ENCODE measurements at places on chromosomes 13 and 19.

- no peak for DNase-seq
Measured at GRCh38 chr13:72074663-72075062, 207.7 kb upstream of the DACH1 start.

GRCh38 chr13:26599860-26600259 lies 42.4 kb downstream of the WASF3 start:
- no peak for DNase-seq

GRCh38 chr13:38871275-38871674 lies 119.4 kb downstream of the STOML3 start:
- DNase-seq, result no peak

DNA sequence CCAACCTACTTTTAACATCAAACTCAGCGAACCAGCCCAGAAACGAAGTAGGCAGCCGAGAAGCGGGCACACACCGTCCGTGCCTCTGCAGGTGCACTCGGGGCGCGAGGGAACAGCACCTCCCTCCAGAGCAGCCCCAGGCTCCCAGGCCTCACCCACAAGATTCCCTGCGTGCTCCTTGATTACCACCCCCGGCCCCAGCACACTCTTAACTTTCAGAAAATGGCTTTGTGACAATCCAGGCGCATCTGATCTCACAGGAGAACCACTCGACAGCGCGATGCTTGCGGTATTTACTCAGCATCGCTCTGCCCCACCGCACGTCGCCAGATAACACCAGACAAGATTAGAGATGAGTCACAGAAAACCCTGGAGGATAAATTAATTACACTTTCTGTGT lies 134.9 kb upstream of the SPACA7 start:
- no peak for DNase-seq

GRCh38 chr13:76319921-76320320 lies 566.3 kb downstream of the KCTD12 start:
- DNase-seq, result no peak

DNA sequence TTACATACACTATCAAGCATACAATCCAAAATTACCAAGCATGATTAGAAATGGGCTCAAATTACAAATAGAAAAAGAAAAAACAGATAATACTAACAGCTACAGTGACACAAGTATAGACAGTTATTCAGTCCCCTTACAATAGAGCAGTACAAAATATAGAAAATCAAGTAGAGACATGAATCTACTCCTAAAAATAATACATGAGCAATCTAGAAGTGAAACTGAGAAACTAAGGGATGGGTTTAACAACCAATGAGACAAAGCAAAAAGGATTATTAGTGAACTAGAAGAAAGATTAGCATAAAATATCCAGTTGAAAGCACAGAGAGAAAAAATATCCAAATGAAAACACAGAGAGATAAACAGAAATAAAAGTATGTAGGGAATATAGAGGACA lies 426.7 kb downstream of the TBC1D4 start:
- DNase-seq, result no peak

DNA sequence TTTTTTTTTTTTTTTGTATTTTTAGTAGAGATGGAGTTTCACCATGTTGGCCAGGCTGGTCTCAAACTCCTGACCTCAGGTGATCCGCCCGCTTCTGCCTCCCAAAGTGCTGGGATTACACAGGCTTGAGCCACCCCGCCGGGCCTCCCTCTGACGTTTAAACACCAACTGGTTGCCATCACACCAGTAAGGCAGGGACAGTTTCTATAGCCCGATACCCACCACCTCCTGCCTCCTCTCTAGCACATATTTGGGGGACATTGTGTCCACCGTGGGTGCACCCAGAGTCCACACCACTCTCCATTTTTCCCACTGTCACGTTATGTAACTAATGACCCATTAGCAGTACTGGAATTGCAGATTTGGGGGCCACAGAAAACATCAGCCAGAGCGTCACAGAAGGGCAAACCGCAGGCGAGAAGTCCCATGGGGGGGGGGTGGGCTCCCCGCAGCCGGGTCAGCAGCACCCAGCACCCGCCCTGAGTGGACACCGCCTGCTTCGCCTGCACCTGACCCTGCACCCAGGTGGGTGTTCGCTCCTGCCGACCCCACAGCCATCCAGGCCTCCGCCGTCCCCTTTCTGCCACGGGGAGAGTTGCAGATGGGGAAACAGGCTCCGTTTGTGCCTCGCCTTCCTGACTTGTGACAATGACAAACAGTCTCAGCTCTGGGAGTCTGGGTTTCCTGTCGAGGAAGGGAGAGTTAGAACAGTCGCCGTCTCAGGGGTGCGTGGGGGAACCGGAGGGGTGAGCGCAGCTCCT lies 3.6 kb downstream of the ONECUT3 start:
- DNase-seq, result no peak

DNA sequence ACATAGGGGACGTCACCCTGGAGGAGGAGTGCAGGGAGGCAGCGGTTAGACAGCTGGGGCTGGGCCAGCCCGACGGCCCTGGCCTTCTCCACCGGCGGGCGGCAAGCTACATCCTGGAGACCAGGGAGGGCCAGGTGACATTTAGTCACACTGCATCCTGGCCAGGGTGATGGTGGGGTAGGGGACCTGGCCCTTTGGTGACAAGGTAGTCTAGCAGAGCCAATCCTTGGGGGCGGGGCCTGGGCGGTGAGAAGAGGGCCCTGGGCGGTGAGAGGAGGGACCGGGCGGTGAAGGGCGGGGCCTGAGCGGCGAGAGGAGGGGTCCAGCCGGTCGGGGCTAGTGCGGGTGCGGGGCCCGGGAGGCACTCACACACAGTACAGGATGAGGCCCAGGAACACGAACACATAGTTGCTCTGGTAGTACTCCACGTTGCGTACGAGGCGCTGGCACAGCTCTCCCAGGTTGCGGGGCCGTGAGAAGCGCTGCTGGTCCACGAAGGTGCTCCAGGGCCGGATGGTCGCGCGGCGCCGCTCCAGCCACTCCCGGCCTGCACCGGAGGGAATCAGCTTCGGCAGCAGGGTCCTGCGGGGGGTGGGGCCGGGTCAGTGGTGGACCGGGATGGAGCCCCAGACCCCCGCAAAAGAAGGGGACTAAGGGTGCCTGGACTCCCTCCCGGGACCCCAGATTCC lies 610 bp downstream of the RABAC1 start:
- peak; percentile 71 for DNase-seq

DNA sequence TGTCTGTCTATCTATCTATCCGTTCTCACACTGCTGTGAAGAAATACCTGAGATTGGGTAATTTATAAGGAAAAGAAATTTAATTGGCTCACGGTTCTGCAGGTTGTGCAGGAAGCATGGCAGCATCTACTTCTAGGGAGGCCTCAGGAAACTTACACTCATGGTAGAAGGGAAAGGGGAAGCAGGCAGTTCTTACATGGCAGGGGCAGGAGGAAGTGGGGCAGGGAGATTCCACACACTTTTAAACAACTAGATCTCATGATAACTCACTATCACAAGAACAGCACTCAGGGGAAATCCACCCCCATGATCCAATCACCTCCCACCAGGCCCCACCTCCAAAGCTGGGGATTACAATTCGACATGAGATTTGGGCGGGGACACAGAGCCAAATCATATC lies 105.3 kb downstream of the SLC10A2 start:
- no peak for DNase-seq

DNA sequence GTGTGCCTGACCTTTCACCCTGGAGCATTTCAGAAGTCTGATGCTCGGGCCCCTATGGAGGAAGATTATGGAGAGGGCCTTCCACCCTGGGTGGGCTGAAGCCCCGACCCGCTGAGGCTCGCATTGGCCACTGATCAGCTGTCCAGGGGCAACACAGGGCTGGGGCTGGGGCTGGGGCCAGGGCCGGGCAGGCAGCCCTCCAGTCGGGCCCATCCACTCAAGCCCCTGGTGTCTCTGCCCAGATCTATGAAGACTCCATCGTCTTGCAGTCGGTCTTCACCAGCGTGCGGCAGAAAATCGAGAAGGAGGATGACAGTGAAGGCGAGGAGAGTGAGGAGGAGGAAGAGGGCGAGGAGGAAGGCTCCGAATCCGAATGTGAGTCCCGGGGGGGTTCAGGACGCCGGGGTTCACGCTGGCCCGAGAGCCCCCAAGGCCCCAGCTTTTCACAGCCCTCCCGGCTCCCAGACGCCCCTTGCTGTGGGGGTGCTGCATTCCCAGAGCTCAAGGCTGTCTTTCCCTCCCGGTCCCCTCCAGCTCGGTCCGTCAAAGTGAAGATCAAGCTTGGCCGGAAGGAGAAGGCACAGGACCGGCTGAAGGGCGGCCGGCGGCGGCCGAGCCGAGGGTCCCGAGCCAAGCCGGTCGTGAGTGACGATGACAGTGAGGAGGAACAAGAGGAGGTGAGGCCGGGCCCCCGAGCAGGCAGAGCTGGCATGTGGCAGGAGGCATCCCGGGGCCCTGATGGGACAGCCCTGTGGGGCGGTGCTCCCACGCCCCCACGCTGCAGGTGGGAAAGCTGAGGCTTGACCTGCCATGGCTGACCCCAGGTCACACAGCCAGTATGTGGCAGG lies 29.5 kb upstream of the LDLR start:
- DNase-seq, result no peak

DNA sequence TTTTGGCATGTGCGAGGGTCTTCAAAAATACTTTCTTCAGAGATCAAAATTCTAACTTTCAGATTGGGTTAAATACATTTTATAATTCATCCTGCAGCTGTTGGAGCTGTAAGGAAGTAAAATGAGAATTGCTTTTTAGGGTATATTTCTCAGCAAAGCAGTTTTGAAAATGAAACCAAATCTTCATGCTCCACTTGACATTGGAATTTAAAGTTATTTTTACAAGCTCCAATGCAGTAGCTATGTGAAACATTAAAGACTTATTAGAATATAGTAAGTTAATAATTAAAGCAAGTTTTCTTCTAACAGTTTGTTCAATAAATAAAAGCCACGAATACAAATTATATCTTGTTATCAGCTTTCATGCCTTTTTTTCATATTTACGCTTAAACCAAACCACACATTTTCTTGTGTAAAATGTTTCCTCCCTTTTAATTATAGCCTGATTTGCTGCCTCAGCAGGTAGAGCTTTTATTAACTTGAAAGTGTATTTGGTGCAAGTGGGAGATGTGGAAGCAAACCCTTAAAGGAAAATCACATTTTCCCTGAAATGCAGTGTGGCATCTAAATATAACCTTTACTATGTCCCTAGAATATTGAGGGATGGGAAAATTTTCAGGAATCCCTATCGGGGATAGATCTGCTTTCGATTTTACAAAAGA lies 12.4 kb upstream of the MICU2 start:
- no peak for DNase-seq

DNA sequence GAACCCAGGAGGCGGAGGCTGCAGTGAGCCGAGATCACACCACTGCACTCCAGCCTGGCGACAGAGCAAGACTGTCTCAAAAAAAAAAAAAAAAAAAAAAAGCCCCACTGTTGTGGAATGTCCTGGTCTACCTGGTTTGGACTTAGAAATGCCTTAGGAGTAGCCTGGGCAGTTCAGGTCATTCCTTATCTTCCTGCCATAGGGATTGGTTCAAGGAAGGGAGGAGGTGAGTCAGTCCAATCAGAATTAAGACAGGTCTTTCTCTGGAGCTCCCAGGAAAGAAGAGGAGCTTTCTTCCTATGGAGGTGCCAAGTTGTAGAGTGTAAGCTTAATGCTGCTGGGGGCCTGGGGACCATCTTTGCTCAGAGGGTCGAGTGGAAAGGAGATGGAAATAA lies 44.8 kb downstream of the SIPA1L3 start:
- DNase-seq, result no peak

- DNase-seq, result no peak
Measured at GRCh38 chr19:39465956-39466747, 14.5 kb upstream of the TIMM50 start.

- no peak for DNase-seq
Measured at GRCh38 chr13:110471156-110471832, 90.2 kb downstream of the RAB20 start.

DNA sequence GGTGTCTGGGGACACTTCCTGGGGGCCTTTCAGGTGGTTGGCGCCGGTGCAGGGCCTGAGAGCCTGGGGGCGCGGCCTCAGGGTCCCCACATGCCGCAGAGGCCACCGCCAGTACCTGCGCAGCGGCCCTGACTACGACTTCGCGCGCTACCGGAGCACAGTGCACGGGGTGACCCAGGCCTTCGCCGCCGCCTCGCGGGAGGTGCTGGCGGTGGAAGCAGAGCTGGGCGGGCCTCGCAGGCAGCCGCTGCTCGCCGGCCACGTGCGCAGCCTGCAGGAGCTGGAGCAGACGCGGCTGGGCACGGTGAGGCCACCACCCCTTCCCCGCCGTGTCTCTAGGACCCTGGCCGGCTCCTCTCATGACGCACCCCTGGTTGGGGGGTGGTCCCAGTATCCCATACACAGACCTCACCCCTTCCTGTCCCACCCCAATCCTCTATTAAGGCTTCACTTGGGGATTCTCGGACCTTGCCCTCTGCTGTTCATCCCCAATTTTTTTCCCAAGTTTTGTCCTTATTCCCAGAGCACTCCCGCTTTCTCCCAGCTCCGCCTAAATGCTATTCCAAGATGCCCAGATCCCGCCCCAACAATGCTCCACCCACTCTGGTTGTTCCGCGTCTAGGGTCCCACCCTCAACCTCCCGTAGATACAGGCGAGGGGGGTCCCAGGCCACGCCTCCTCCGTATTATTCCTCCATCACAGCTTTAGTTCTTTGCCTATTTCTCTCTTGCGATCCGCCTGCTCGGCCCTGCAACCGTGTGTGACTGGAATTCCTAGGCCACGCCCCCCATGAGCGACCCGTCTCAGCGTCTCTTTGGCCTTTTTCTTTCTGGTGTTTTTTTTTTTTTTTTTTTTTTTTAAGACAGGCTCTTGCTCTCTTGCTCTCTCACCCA lies 1.0 kb downstream of the REX1BD start:
- DNase-seq, result peak; percentile 81

GRCh38 chr19:45114116-45114515 lies 21.1 kb downstream of the PPP1R37 start:
- DNase-seq, result no peak

DNA sequence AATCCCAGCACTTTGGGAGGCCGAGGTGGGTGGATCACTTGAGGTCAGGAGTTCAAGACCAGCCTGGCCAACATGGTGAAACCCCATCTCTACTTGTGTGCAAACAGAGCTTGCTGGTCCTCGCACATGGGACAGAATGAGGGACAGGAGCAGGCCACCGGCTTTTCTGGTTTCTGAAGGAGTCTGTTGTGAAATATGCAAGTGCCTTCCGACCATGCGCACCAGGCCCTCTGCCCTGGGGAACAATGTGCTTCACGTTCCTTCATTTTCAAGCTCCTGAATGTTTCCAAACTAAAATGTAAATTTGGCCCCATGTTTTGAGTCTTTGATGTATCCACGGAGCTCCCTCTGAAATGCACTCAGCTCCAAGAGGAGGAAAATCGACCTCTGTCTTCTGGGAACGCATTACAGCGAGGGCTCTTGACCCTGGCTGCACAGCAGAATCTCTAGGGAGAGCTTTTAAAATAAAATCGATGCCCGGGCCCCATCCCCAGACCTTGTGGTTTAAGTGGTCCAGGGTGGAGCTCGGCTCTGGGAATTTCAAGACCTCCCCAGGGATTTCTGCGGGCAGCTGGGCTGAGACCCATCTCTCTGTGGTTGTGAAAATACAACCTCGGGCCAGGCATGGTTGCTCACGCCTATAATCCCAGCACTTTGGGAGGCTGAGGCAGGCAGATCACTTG lies 9.3 kb upstream of the ACP4 start:
- no peak for DNase-seq

DNA sequence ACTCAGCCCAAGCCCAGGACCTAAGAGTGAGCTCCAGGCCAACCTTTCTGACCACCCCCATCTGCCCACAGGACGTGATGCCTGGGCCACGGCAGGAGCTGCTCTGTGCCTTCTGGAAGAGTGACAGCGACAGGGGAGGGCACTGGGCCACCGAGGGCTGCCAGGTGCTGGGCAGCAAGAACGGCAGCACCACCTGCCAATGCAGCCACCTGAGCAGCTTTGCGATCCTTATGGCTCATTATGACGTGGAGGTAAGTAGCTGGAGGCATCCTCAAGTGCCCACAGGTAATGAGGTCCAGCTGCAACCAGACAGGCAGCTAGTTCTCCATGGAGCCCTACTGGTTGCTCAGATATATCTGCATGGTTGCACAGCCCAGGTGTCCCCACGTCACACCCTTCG lies 14.8 kb downstream of the DDX39A start:
- DNase-seq, result no peak

All from neuronal stem cell (in vitro differentiated cells).